ENCODE measurements at places on chromosomes 1 and 21.

DNA sequence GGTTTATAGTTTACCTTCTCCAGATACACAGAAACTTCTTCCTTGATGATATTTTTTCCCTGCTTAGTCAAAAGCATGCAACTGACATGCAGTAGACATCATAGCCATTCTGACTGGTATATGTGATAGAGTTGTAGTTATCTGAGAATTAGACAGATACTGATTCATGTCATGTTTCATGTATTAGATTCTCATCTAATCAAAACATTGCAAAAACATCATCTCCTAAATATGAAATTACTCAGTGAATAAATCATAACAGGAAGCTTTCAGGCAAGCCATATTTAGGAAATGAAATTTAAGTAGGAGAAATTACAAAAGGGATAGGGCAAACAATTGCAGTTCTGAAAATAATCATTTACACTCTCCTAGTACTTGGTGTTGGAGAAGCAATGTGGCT is 38.4 kb upstream of the ASB17 start:
- H3K27me3 ChIP-seq: no peaks in the 10 kb centered on the region
- DNase-seq: no peak
- H3K36me3 ChIP-seq: no peaks in the 10 kb centered on the region
- H3K4me1 ChIP-seq: no peaks in the 10 kb centered on the region
- H3K4me3 ChIP-seq: no peak overlapping the region
- H3K27ac ChIP-seq: no peak overlapping the region

- H3K4me1 ChIP-seq: no peaks in the 10 kb centered on the region
- H3K27ac ChIP-seq: no peak within 1 kb of the TSS
- no peaks in the 10 kb centered on the region for H3K36me3 ChIP-seq
- peaks cover 11% of the 10 kb centered on the region for H3K27me3 ChIP-seq
Observed at GRCh38 chr1:960363-961131, at the start of gene KLHL17. TSS of gene KLHL17 (plus strand) at chr1:960584. CDS start at chr1:960694, 110 bp downstream.

GRCh38 chr1:220291580-220291979 is 19.3 kb upstream of the RAB3GAP2 start:
- DNase-seq: no peak
- no peak overlapping the region for H3K27ac ChIP-seq
- H3K4me3 ChIP-seq: no peak overlapping the region

DNA sequence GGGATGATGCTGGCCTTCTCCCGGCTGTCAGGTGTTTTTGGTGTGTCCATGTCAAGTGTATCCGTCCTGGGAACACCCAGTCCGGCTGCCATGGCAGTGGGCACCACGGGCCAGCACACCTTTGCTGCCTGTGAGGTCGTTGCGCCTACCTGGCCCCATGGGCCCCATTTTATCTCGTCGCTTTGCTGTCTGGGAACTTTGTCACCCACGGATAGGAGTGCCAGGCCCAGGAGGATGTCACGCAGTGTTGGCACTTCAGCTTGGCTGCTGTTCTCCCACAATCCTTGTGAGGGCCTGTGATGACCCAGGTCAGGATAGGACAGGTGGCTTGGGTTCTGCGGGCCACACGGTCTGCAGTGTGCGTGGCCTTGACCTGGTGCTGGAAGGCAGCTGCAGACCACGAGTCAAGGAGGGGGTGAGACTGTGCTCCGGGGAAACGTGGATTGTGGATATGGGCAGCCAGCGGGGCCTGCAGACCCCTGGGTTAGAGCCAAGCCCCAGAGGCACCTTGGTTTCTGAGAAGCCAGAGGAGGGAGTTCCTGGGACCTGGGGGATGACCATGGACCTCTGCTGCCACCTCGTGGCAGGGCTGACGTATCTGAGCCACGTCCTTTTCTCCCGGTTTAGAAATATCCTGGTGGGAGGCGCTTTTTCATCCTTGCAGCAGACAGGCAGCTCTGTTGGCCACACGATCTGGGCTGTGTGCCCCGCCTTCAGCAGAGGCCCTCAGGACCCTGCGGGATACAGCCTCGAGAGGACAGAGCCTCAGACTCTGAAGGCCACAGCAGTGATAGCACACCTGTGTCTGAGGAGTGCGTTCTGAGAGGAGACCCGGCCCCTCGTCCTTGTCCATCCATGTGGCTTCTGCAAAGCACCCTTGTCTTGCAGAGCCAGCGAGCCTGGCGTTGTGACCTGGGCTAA is 161.1 kb upstream of the COL6A1 start:
- no peak overlapping the region for H3K27ac ChIP-seq
- no peaks in the 10 kb centered on the region for H3K27me3 ChIP-seq
- H3K4me3 ChIP-seq: no peak overlapping the region

DNA sequence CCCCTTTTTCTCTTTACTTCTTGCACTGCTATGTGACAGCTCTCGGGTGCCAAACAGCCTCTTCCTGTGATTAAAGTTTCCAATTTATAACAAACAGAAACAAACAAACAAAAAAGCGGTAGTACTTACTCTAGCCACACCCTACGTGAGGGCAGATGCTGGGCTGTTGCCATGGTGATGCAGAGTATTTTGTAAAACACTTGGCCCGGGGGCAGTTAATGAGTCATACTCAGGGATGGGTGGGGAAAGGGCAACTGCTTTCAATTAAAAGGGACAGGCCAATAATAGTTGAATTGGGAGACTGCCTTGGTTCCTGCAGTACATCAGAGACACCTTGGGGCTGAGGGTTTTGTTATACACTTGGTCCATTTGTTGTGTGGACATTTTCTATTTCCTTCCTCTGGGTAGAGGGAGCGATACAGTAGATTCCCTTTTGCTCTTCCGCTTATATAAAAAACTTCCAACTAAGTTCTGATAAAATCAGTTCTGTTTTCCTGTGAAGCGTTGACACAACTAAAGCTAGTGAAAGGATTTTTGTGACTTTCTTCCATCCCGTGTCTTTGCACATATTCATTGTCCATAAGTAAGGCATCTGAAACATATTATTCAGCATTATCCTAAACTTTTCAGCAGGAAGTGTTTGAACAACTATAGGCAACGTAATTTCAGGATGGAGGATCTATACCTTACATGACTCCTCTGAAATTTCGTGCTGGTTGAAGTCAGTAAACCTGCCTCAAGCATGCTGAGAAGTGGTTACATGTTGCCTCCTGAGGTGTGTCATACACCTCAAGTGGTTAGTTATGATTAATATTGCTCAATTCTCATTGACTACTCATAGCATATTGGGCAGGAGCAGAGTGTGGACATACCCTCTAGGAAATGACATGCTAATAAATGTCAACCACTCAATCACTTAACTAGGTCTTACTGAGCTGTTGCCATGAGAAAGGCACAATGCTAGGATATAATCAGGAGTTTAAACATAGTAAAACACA is 36.7 kb upstream of the THEM4 start:
- H3K27me3 ChIP-seq: no peaks in the 10 kb centered on the region
- H3K36me3 ChIP-seq: no peaks in the 10 kb centered on the region
- H3K4me1 ChIP-seq: peaks cover 3% of the 10 kb centered on the region
- no peak overlapping the region for H3K4me3 ChIP-seq
- no peak overlapping the region for H3K27ac ChIP-seq
